ENCODE measurements at places on chromosomes 12 and 14. TPM values are rescaled to one million over a fixed set of nuclear protein-coding genes. Genes with fewer than 3 reads are reported as not detected.

The RPS29 gene
- 3,968 TPM for total RNA-seq

The IRAK3 gene
- total RNA-seq, result 0.05 TPM

The KRT7 gene
- total RNA-seq, result 4,352 TPM

The BDKRB2 gene
- 5.9 TPM for total RNA-seq

The SLC39A2 gene
- not detected for total RNA-seq

The NAB2 gene
- total RNA-seq, result 24.1 TPM
